Sigmoid colon (tissue), 7 donors: ENCODE measurements at places on chromosomes 1 and 21.

DNA sequence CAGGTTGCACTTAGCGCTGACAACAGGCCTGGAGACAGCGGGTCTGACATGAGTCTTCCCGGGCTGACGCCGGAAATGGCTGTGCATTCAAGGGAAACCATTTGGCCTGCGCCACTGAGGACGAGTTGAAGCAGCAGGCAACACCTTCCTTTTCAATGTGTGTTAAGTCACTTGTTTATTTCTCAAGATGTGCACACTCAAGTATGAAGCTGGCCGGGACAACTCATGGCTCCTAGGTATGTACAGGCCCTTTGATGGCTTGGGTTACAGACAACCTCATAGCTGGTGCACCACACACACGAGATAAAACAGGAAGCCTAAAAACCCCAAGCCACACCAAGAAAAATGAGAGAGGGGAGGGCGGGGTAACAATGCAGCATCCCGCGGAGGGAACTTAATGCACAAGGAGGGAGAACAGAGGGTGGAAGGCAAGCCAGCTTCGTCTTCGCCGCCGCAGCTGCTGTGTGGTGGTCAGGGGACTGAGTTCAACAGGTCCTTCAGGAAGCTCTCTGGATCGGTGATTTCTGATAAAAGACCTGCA, 118.0 kb upstream of the IFFO2 start:
- DNase-seq: no peak

DNA sequence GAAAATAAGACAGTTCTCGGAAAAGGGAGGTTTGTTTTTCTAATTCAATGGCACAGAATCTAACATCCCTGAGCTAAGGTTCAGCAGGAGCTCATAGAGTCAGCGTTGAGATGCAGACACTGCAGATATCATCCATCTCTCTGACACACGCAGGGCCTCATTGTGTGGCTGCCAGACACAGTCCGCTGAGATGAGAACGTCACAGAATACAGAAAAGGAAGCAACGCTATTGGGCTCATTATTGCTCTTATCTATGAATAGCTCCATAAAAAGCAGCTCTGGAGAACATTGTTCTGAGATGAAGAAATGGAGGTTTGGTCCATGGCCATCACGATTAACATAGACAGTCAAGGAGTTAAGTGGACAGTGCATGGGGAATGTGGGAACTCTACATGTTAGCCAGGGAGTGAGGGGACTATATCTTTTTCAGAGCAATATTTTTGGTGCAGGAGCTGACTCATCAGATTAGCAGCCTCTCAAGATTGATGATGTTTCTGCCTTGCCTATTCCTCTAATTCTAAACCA, 771.6 kb upstream of the CXADR start:
- no peak for DNase-seq

GRCh38 chr1:242787968-242788367, 263.5 kb upstream of the PLD5 start:
- no peak for DNase-seq

DNA sequence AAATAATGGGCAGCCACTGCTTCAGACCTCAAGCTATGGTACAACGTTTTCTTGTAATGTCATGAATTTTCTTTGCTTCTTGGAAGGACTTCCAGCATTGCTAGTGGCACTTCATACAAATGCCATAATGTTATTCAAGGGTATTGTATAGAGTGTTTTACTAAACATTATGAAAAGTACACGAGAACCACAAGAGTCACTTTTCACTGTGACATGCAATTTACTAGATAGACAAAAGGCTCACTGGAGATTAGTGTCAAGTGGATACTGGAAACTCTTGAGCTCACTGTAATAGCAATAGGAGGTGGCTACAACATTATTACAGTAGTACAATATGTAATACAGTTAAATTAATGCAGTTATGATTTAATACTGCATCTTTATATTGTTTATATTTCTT, 5.3 kb upstream of the OLFM3 start:
- DNase-seq: no peak

- peak; percentile 92 for DNase-seq
Measured at GRCh38 chr21:41678924-41679318, 87.9 kb downstream of the RIPK4 start.

- no peak for DNase-seq
Measured at GRCh38 chr1:41671116-41671755, 186.8 kb upstream of the EDN2 start.

DNA sequence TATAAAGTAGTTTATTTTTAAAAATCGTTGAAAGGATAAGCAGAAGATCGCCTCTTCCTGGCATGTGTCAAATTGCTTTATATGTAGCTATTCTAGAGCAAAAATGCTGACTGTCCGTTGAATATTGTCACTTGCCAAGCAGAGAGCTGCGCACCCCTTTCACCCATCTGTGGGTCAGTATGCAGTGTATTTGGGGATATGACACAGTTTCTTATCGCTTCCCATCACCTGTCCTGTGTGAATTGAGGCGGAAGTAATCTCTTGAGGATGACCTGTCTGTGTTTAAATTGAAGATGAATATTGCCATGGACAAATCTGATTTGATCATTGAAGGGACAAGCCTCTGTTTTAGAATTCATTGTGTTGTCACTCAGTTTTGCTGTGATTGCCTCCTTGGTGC, 52.2 kb downstream of the POFUT2 start:
- DNase-seq: no peak

- DNase-seq: no peak
Measured at GRCh38 chr1:18938008-18938706, 18.3 kb downstream of the IFFO2 start.

- DNase-seq: no peak
Measured at GRCh38 chr1:48644190-48644900, 132.3 kb downstream of the BEND5 start.

DNA sequence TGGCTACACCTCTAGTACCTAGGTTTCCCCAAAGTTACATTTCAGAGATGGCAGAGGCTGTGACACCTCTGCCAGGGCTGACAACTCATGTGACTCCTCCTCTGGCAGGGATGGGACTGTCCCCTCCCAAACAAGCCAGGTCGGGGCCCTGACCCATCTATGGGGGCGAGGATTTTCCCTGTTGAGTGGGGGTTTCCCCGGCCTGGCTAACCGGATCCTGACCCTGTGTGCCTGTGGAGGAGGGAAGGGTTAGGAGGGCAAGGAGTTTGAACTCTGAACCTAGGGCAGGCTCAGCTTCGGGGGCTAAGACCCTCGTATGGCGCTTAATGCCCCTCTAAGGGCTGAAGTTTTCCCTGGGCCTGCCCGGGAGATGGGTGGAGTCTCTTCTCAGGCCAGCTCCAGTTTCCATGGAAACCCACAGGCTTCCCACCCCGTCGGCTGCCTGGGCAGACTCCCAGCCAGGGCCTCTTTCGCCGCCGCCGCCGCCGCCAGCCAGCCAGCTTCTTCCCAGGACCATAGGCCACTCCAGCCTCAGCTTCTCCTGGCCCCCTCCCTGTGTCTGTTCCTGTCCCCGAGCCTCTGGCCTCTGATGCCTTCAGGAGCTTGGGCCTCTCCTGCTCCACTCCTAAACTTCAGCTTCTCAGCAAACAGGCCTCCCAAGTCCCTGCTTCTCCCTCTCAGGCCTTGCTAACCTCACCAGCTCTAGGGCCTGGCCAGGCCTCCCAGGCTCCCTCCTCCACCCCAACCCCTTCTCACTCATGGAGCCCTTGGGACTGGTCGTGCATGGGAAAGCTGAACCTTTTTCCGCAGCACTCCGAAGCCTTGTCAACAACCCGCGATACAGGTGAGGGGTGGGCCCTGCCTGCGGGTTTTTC, at the start of gene BTBD19:
TSS of gene BTBD19 (plus strand) at position 461 of the 875 bp plus-strand sequence. CDS start at position 759, 298 bp downstream.
- DNase-seq: peak; percentile 94

DNA sequence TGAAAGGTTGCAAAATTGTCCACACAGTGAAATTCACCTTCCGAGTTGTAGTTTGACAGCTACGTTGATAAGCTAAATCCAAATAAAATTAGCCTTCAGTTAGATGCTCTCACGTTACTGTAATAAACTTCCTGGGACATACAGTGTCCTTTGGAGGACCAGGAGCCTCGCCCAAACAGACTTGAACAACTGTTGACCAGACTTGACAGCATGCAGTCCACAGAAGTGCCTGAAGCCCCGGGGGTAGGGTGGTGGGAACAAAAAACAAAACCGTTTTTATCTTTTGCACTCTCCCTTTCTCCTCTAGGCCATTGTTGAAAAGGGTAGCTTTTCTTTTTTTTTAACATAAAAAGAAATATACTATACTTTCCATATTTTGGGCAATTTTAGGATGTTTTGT, 172.8 kb upstream of the SAMSN1 start:
- DNase-seq: no peak

DNA sequence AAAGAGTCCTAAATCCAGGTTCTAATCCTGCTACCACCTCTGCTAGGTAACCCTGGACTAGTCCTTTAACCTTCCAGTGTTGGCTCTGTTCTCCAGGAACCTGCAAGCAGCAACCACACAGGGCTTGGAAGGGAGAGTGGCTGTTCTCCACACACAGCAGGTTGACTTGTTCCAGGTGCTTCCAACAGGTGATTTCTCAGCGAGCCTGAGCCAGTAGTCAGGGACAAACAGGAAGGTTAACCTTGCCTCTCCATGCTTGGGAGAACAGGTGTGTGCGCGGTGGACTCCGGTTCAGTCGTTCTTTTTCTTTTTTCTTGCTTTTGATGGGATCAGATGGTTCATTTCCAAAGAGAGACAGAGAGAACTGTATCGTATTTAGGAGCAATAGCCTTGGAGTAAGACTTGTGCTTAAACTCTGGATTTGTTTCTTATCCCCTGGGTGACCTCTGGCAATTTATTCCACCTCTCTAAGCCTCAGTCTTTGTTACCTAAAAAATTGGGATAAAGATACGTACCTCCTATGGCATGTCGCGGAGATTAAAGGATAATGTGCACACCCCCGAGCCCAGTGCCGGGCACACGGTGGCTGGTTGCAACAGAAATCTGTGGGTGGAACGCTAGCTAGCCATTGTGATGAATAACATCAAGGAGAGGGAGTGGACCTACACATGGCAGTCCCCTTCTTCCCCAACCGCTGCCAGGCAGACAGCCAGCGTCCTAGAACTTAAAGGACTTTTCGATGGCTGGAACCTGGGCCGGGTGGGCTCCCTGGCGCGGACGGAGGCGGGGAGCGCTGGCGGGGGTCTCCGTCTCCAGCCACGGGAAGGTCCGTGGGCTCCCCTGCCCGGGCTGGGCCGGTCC, 583 bp upstream of the CACHD1 start:
- DNase-seq: peak; percentile 71

DNA sequence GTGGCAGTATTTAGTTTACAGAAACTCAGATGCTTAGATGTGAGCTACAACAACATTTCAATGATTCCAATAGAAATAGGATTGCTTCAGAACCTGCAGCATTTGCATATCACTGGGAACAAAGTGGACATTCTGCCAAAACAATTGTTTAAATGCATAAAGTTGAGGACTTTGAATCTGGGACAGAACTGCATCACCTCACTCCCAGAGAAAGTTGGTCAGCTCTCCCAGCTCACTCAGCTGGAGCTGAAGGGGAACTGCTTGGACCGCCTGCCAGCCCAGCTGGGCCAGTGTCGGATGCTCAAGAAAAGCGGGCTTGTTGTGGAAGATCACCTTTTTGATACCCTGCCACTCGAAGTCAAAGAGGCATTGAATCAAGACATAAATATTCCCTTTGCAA, 59.7 kb upstream of the ZNF326 start:
- DNase-seq: no peak

- DNase-seq: no peak
Measured at GRCh38 chr1:182602935-182603645, 1.1 kb downstream of the RGS16 start.

DNA sequence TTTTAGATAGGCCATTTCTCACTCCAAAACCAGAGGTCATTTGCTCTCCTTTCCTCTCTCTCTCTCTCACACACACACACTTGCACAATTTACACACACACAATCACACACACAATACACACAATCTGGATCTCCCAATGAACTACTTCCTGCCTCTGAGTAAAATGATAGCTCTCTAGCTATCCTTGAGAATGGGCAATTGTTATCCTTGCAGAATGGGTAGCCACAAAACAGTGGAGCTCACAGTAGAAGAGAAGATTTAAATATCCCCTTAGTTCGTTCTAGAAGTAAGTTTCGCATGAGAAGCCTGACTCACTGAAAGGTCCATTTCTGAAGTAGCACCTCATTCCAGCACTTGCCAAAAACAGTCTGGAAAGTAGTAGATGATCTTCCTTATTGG, 17.6 kb downstream of the PALMD start:
- no peak for DNase-seq

- DNase-seq: no peak
Measured at GRCh38 chr1:40316595-40317393, at the start of gene COL9A2. COL9A2 (minus strand) TSS chr1:40317286; CDS start chr1:40317197, 89 bp downstream.

DNA sequence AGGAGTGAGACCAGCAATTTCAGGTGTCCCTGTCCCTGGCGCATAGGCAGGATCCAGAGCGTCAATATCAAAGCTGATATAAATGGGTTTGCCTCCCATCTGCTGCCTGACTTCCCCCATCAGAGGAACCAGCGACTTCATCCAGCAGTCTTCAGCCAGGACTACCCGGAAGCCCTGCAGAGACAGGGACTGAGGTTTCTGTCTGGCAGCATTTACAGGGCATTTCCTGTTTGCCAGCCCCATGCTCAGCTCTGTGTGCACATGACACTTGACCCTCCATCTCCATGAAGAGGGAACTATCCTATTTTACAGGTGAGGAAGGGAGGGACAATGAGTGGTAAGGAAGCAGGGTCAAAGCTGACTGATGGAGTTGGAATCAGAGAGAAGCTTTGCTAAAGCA, 7.2 kb downstream of the AGMAT start:
- DNase-seq: no peak

GRCh38 chr1:173191011-173191705, 16.0 kb downstream of the TNFSF4 start:
- no peak for DNase-seq

DNA sequence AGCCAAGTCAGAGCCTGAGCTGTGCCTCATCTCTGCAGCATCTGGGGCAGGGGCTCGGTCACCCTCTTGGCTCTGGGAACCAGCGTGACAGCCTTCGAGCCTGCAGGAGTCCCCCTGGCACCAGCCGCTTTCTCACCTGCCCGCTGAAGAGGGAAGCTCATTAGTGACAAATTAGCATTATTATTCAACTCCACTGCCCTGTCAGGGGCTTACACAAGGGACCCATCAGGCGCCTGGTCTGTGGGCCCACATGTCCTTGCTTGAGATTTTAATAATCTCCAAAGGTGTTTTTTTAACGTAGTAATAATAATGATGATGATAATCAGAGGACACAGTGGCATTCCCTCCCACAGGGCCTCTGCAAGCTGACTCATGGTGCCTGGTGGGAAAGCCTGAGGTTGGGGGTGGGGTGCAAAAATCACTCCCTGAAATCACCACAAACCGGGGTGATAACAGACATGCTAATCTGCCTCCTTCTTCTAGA, 98.1 kb upstream of the IGSF21 start:
- DNase-seq: no peak

GRCh38 chr1:31624731-31625514, 7.4 kb downstream of the HCRTR1 start:
- no peak for DNase-seq

DNA sequence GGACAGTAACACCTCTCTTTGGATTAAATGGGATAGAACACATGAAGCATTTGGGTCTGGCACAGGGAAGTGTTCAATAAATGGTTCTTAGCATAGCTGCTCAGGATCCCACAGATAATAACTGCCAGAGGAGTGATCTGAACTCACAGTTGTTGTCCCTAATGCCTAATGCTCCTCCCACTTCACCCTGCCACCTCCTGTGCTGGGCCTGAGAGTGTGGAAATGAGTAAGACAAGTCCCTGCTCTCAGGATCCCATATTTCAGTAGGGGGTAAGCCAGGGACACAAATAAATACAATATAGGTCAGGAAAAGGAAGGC, 19.9 kb upstream of the FOXO6 start:
- no peak for DNase-seq

GRCh38 chr1:153881751-153882150, 41.0 kb downstream of the GATAD2B start:
- DNase-seq: no peak
